ENCODE measurements at places on chromosomes 3 and 15.

GRCh38 chr3:112460519-112461195 lies 38.6 kb downstream of the BTLA start:
- no peak for DNase-seq

DNA sequence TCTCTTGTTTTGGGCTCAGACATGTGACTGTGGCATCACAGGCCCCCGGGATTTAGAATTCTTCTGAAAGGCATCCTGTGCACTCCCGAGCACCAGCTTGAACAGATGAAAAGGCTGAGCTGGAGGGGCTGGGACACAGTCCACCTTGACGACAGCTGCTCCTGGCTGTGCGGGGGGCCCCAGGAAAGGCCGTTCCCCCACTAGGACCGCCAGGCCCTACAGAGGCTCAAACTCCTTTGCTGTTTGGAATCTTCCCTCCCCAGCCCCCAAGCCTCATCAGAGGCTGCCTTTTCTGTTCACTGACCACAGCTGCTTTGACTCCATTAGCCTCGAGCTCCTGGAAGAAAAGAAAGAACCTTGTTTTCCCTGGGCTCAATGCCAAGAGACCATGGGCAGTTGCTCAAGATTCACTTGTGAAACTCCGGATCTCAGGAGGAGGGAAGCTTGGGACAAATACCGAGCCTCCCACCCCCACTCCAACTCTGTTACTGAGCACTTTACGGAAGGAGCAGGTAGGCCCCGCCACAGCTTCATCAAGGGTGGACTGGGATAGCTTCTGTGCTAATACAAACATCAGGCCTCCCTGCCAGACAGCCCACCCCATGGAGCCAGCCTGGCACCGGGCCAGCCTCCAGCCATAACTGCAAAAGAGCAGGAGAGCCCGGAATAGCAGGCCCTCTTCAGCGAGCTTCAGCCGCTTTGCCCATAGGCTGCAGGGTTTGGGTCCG lies 15.7 kb downstream of the CIDEC start:
- DNase-seq, result no peak

DNA sequence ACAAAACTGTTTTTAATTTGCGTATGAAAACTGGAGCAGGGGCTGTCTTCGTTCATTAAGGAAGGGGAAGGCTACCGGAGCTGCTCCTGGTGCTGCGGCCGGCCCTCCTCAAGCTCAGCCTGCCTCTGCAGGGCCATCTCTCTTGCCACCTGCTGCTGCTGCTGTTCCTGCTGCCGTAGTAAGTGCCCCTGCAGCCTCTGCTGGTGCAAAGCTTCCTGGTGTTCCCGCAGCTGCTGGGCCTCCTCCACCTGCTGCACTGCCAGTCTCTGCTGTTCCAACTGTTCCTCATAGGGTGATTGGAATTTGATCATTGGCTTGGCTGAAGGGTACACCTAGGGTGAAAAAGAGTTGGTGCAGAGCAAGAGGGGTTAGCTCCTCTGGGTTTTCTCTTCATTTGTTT lies 66.0 kb downstream of the GOLIM4 start:
- DNase-seq, result no peak

DNA sequence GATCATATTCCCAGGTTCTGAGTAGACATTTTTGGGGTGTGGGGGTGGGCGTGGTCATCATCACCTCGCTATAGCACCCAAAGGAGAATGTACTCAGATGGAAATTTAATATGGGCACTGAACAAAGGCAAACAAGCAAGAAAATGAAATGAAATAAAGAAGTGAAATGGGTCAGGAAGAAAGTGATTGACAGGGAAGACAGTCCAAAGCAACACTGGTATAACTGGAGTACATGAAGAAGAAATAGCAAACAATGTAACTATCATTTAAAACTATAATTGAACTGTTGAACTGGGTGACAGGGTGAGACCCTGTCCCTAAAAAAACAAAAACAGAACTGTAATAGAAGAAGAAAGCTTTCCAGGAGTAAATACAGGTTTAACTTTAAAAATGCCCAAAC lies 24.8 kb downstream of the RPL39L start:
- no peak for DNase-seq

DNA sequence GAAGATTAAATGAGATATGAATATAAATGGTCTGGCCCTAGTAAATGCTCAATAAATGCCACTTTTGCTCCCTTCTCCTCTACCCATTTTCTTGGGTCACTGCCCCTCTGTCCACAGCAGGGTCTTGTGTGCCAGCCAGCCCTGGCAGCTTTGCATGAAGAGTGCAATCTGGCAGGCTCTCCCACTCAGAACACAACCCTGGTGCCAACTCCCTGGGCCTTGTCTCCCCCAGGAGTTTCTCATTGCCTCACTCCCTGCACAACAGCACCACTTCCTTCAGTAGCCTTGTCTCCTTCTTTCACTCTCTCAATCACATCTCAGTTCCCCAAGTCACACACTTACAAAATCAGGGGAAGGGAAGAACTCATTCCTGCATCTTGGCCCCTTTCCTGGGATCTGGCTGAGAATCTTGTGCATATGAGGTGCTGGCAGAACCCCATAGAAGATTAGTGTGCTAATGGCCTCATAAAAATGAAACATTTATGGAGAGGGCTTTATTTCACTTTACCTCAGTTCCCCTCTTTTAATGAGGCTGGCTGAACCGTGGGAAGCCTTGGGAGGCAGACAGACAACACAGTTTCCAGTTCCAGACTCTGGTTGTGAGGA lies 445.9 kb upstream of the PROK2 start:
- DNase-seq, result no peak

Data from NCI-H526 treated with DMSO at 0.1 percent for 48 hours (cell line).